ENCODE measurements at places on chromosomes 7 and 10. TPM values are rescaled to one million over a fixed set of nuclear protein-coding genes. Genes with fewer than 3 reads are reported as not detected.

Gene GTF2IRD1
- total RNA-seq, result 19.8 TPM

DNA sequence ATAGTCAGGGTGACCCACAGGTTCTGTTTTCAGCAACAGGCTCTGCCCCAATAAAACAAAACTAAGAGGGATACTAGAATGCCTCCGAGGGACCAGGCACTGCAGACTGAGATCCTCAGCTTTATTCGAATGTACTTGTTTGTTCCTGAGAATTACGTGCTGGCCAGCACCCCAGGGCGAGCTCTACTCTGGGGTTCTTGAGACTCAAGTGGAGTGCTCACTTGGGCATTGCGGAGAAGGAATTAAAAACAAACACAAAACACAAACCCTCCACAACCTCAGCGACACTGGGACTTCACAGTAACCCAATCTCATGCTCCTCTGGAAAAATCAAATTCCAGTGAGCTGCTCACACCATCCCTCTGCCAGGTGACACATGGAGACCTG, 250.7 kb downstream of the TNS3 start:
- no peak for DNase-seq

GRCh38 chr10:77333610-77334340, 303.8 kb downstream of the KCNMA1 start:
- DNase-seq, result peak; percentile 74

DNA sequence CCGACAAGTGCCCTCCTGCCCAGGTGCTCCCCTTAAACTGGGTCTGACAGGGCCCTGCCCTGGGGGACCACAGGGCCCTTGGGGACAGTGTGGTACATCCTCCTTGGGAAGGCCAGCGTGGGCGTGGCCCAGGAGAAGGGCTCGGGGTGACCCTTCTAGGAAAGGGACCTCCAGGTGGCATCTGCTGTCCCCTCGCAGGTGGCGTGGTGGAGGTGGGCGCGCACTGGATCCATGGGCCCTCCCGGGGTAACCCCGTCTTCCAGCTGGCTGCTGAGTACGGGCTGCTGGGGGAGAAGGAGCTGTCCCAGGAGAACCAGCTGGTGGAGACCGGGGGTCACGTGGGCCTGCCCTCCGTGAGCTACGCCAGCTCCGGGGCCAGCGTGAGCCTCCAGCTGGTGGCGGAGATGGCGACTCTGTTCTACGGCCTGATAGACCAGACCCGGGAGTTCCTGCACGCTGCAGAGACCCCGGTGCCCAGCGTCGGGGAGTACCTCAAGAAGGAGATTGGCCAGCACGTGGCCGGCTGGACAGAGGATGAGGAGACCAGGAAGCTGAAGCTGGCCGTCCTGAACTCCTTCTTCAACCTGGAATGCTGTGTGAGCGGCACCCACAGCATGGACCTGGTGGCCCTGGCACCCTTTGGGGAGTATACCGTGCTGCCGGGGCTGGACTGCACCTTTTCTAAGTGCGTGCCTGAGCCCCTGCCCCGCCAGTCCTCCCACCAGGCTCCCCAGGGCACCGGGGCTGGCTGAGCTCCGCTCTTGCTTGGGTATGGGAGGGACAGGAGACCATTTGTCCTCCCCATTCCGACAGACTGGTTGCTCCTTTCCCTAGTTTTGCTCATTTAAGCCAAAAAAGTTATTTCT, 972 bp downstream of the PAOX start:
- no peak for DNase-seq

DNA sequence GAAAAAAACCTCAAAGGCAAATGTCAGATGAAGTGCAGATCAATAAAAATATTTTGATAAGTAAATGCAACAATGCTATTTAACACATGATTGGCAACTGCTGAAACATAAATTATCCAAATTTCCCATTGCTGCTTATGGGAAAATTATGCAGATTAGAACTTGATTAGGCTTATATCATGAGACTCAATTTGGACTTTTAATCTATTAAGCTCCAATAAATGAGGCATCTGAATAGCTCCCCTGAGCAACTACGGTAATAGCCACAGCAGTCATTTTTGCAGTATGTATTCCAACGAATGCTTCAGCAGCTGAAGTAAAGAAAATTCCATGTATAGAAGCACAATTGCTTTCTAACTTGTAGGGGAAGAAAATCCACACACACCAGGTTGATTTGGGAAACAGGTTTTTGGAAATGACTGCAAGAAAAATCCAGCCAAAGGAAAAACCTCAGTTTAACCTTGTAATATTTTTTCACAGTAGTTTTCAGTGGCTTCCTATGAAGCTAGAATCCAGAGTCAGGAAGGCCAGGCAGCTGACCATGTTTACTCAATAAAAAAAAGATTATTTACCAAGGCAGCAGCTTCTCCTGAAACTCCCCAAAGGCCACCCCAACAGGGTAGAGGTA, 716.1 kb downstream of the KCNMA1 start:
- no peak for DNase-seq

- DNase-seq, result no peak
Measured at GRCh38 chr7:17787257-17787656, 153.0 kb downstream of the SNX13 start.

- DNase-seq, result no peak
Measured at GRCh38 chr10:90905925-90906324, 15.0 kb downstream of the ANKRD1 start.

Gene SLC13A1
- total RNA-seq, result not detected

DNA sequence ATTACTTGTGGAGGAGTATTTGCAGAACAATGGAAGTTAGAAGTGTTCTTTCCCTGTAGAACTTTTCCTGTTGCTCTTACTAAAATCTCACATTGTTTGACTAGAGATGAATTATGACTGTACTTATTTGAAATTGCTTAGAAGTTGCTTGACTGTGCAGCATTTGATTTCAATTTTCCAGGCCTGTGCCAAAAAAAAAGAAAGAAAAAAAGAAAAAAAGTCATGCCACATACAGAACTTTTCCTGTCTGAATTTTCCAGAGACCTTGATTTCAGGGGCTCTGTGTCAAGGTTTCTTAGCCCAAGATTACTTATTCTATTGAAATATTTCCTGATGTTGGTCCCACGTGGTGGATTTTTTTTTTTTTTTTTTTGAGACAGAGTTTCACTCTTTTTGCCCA, 3.5 kb upstream of the FAM171A1 start:
- DNase-seq, result no peak

DNA sequence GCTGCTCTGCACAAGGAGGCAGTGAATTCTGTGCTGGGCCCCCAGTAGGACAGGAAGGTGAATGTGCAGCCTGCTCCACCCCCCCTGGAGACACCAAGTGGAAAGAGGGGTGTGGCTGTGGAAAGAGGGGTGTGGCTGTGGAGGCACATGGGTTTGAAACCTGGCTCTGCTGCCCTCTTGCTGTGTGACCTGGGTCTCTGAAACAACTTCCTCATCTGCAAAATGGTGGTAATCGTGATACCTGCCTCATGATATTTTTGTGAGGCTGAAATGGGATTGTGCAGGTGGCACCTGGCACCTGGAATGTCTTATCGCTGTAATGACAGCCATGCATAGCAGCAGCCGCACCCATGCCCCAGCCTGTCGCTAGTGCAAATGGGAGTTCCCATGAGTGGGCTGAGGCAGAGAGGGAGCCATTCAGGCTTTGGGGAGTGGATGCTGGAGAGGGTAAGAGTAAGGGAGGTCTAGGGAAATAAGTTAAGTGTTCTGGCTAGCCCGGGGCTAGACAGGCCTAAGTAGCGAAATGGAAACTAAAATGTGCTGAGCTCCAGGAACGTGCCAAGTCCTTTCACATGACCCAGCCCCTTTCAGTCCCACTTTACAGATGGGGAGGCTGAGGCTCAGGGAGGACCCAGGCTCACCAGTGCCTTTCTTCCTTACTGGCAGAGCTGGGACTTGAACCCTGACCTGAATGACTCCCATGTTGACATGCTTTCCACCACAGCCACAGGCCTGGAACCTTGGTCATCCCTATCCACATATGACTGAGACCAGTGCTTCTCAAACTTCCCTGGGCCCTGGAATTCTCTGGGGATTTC, 35.0 kb downstream of the C10orf105 start:
- DNase-seq, result peak; percentile 25

Gene CAMK2B
- total RNA-seq, result not detected

Gene PRKG1
- total RNA-seq, result 1.5 TPM

Gene NXPH1
- total RNA-seq, result not detected

- no peak for DNase-seq
Measured at GRCh38 chr10:34816501-34817002, 1.5 kb upstream of the PARD3 start.

- DNase-seq, result peak; percentile 91
Measured at GRCh38 chr10:13961097-13961496, 369.6 kb downstream of the FRMD4A start.

Gene ITPRID1
- total RNA-seq, result not detected

GRCh38 chr10:57880446-57881227, 387.1 kb downstream of the IPMK start:
- DNase-seq, result no peak

DNA sequence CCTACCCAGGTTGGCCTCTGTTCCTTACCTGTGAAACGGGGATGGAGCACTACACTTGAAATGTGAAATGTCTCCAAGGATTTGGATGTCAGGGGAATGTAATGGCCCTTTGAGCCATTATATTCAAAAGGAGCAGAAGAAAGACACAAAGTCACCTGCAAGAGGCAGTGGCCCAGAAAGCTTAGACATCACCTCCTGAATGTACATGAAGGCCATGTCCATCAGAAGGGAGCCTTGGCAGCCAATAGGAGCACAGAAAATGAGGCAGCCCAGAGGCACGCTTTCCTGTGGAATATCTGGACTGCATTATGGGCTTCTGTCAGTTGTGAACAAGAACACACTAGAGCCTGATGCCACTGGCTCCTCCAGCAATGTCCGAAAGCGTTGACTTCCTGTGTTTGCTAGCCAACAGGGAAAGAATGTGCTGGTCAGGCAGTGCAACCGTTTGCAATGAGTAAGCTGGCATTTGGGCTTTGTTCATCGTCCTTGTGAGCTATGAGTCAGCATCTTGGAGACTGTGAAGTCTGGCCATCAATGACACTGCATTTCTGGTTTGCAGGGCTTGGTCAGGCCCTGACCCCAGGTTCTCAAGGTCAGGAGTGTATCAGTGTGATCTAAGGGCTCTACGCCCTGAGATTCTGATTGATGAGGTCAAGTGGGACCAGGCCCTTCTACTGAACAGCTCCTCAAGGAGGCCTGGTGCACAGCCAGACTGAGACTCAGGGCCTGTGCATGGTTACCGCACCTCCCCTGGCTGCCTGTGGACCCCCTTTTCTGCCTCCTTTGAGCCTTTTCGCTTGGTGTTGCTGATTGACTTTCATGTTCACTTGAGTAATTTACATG, 222.4 kb downstream of the RPS24 start:
- DNase-seq, result peak; percentile 90

- DNase-seq, result no peak
Measured at GRCh38 chr10:63697956-63698786, 177.0 kb downstream of the REEP3 start.

Gene ABCB1
- 11.8 TPM for total RNA-seq

GRCh38 chr10:43071865-43072650, 4.8 kb upstream of the RET start:
- DNase-seq, result no peak

GRCh38 chr7:133376514-133376913, 123.6 kb downstream of the EXOC4 start:
- no peak for DNase-seq

Gene AOC1
- total RNA-seq, result 0.17 TPM

Gene CRHR2
- total RNA-seq, result not detected

DNA sequence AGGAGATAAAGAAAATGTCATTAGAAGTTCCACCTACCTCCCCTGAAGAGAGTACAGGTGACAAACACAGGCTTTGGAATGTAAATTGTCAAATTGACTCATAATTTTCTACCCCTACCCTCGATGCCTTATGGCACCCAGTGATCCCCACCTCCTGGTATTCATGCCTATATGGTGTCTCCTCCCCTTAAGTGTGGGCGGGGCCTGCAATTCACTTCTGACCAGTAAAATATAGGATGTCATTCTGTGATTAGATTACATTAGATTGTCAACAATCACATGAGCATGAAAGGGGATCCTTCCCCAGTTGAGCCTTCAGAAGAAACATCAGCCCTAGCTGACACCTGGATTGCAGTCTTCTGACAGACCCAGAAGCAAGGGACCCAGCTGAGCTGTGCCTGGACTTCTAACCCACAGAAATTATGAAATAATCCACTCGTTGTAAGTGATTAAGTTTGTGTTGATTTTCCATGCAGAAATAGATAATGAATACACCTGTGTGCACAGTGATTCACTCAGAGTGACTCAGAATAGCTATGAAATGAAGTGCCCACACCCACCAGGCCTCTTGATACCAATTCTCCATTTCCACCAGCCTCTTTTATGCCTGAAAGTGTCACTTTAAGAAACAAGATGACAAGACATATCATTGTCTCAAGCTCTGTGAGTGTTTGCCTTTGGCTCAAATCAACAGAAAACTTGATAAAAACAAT, 8.5 kb upstream of the SLC39A12 start:
- DNase-seq, result no peak

Gene GNAI1
- 25.7 TPM for total RNA-seq

- DNase-seq, result peak; percentile 93
Measured at GRCh38 chr10:4704034-4704545, 121.9 kb upstream of the AKR1E2 start.

GRCh38 chr10:13956826-13957225, 370.1 kb downstream of the PRPF18 start:
- no peak for DNase-seq

- DNase-seq, result no peak
Measured at GRCh38 chr7:95883217-95883616, 110.9 kb downstream of the DYNC1I1 start.

Gene MMD2
- not detected for total RNA-seq

DNA sequence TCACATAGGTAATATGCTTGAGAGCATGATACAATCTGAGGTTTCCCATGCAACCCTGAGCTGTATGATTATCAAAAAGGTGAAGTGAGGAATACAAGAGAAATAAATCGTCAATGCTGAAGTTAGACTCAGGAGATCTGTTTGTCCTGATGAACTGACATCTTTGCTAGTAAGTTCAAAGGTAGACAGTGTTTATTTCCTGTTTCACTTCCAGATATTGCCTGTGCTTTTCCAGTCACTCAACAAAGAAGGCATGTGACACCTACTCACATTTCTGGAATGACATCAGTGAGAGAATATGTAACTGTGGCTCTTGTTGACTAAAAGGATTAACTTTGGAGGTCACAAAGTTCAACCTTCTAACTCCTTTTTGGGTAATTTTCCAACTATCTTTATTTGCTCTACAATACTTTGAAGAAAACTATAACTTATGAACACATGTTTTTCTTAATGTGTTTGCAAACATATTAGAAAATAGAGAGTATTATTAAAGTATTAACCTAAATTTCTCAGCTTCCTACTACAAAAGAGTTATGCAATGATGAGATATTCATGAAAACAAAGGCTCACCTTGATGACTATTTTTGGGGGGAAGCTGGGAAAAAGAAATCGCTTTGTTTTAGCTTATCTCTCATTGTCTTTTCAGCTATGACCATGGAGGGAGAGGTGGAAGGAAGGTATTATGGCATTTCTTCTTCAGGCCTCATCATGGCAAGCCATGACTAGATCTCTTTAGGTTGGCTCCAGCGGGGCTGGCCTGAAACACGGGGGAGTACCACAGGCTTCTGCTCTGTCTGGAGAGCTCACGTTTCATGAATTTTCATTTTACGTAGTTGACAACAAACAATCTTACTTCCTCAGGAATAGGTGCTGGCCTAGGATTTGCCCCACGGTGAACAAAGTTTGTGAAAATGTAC, 214.7 kb upstream of the SLC26A5 start:
- peak; percentile 79 for DNase-seq
